ENCODE measurements at places on chromosomes 3 and 15. TPM values are rescaled to one million over a fixed set of nuclear protein-coding genes. Genes with fewer than 3 reads are reported as not detected.

Gene CA12
- total RNA-seq = 0.44 TPM

- H3K4me3 ChIP-seq = peak overlapping the region; percentile 96
- H3K36me3 ChIP-seq = peaks cover 4% of the 10 kb centered on the region
- H3K27me3 ChIP-seq = peaks cover 28% of the 10 kb centered on the region
- no peak for DNase-seq
- H3K27ac ChIP-seq = peak overlapping the region; percentile 88
- H3K4me1 ChIP-seq = peaks cover 29% of the 10 kb centered on the region
Measured at GRCh38 chr3:158109295-158109803, 540 bp upstream of the RSRC1 start.

DNA sequence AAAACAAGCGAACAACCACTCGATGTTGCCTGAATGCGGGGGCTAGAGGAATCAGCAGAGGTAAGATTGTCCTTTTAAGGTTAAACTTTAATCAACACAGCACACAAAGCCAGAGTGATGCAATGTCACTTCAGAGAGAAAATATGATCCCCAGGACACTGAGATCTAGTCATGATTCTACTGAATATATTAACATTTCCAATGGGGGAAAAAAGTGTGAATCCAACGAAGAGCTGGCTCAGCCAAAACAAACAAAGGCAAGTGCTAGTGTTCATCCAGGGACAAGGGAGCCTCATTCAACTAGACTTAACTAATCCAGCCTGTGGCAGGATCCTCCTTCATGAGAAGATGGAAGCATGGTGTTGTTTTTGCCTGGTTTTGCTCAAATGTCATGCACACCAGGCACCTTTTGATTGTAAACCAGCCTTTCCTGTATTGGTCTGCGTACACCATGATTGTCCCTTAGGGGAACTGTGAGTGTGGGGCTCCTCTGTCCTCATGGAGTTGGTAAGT, 35.8 kb downstream of the SCG5 start:
- no peaks in the 10 kb centered on the region for H3K4me1 ChIP-seq
- no peak overlapping the region for H3K4me3 ChIP-seq
- no peaks in the 10 kb centered on the region for H3K27me3 ChIP-seq
- H3K27ac ChIP-seq = no peak overlapping the region
- no peak for DNase-seq
- H3K36me3 ChIP-seq = no peaks in the 10 kb centered on the region

DNA sequence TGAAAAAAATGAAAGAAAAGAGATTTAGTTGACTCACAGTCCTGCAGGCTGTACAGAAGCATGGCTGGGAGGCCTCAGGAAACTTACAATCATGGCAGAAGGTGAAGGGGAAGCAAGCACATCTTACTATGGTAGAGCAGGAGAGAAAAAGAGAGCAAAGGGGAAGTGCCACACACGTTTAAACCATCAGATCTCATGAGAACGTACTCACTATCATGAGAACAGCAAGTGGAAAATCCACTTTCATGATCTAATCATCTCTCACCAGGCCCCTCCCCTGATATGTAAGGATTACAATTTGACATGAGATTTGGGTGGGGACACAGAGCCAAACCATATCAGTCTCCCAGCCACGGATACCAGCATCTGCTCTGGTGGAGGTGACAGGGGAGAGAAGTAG, 50.8 kb upstream of the CPOX start:
- H3K27ac ChIP-seq = no peak overlapping the region
- H3K36me3 ChIP-seq = no peaks in the 10 kb centered on the region
- H3K4me3 ChIP-seq = no peak overlapping the region
- no peak for DNase-seq
- no peaks in the 10 kb centered on the region for H3K27me3 ChIP-seq
